Stimulated activated CD8-positive, alpha-beta memory T cell treated with anti-CD3 and anti-CD28 coated beads, Interleukin-7, amount 100 ng/mL, for 24 hours (primary cell): ENCODE measurements at places on chromosomes 2 and 18.

- no peak for DNase-seq
These were observed 13.9 kb downstream of the NOSTRIN start for GRCh38 chr2:168816369-168816768.

DNA sequence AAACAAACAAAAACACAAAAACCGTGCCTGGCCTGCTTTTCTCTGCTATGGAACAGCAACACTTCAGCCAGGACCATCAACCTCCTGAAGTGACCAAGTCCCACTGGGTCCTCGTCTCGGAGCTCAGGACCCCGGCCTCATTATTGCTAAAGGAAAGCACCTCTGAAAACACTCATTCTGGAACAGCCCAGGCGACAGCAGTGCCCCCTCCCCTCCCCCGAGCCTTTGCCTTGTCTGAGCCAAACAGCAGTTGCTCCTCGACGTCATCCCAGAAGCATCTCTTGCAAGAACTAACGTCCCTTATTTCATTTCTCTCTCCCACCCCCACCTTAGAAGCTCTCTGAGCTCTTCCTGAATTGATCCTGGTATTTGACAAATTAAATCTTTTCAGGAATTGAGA, 27.4 kb downstream of the APCDD1 start:
- DNase-seq: no peak

- no peak for DNase-seq
These were observed 99.7 kb upstream of the KLHL29 start for GRCh38 chr2:23285091-23285800.

DNA sequence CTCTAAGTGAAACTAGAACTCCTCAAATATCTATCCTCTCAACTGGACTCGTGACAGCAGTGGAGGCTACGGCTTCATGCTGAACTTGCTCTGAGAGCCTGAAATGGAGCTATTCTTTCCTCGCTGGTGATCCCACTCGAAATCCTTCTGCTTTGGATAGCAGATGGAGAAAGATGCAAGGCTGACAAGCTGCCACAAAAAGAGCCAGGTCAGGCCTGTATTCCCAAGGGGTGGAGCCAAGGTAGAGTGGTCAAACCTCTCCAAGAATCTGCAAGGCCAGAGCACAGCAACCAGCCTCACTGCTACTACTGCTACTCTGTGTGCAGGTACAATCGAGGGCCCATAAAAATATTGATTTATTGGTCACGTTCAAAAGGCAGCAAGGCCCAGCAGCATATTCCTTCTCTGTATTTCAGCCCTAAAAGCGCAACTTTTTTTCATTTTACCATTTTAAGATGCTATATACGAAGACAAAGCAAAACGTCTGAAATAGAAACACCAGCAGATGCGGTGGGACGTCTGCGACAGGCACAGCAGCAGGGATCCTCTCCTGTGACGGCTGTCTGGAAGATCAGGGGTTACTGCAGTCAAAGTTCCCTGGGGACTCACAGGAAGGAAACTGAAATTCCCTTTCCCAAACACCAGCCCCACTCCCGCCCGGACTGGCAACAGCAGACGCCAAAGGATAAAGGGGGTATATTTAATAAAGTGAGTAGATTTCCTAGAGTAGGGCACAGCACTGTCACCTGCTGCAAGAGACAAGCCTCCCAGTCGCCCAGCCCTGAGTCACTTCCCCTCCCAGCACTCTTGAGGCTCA, 2.4 kb downstream of the SPRED2 start:
- no peak for DNase-seq

DNA sequence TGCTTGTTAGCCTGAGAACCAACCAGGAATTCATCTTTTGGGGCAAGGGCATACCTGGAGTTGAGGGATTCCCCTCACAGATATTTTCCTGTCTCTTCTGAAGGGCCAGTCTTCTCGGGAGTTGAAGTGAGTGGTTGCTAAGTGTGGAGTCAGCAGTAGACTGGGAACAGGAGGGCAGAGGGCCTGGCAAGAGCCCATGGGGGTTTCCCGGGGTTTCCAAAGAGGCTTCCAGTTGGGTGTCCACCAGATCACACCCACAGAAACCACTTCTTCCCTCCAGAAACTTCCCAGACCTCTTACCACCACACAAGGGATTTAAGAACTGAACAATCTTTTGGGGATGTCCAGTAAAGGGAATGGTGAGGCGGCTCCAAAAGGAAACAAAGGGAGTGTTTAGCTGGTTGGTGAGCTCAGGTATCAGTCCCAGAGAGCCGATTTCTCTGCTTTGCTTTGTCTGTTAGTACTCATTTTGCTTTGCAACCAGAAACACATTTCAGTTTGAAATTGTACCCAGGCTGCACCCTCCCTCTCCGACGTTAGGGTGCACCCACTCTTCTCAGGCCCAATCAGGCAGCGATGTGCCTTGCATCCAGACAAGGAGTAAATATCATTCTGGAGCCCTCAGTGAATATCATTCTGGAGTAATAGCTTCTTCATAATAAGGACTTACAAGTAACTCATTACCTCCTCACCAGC, 47.5 kb upstream of the SPATS2L start:
- DNase-seq: no peak

DNA sequence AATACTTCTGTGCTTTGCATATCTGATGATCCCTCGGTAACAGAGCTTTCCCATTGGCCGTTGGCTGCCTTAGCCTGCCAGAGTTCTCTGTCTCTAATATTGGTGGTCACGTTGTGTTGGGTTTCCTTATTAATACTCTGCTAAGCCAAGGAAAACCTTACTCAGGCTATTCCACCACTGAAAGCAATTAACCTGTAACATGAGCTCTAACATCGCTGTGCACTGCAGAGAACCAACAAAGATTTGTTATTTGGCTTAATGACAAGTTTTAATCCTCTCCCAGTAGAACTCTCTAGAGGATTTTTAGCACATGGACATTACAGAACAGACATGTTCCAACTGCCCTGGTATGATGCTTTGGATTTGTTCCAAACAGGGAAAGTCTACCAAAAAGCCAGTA, 825.9 kb upstream of the POU3F3 start:
- DNase-seq: no peak

GRCh38 chr2:208025037-208025813, at the start of gene PLEKHM3:
Gene PLEKHM3, minus strand, starts transcription at chr2:208025527. Its CDS starts 23,888 bp downstream, at chr2:208001639.
- DNase-seq: peak; percentile 65

DNA sequence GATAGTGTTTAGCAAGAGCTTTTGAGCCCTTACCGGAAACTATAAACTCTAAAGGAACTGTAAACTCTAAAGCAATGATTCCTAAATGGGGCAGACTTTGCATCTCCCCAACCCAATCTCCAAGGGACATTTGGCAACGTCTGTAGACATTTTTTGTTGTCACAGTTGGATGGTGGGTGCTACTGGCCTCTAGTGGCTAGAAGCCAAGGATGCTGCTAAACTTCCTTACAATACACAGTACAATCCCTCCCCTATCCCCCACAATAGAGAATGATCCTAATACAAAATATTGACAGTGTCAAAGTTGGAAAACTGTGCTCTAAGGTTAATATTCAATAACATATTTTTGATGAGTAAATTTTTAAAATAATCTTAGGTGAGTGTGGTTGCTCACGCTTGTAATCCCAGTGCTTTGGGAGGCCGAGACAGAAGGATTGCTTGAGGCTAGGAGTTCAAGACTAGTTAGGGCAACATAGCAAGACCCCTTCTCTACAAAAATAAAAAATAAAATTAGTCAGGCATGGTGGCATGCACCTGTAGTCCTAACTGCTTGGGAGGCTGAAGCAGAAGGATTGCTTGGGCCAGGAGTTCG, 66.7 kb downstream of the PTPN4 start:
- no peak for DNase-seq

- DNase-seq: no peak
These were observed 158.8 kb upstream of the FBXO11 start for GRCh38 chr2:48065096-48065495.

DNA sequence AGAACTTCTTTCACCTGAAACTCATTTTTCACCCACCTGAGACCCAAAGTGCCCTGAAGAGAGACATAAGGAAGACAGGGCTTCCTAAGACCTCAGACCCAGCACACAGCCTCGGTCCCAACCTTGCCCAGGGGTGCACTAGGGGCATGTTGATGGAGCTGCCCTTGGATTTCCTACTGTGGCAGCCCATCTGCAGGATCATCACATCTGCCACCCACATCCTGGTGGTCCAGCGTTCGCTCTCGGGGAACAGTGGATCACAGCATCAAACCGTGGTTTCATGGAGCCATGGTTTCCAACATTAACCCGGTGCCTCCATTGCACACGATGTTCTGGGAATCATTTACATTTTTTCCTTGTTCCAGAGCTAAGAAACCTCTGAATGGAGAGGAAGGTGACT, 186.4 kb downstream of the TFCP2L1 start:
- DNase-seq: no peak

DNA sequence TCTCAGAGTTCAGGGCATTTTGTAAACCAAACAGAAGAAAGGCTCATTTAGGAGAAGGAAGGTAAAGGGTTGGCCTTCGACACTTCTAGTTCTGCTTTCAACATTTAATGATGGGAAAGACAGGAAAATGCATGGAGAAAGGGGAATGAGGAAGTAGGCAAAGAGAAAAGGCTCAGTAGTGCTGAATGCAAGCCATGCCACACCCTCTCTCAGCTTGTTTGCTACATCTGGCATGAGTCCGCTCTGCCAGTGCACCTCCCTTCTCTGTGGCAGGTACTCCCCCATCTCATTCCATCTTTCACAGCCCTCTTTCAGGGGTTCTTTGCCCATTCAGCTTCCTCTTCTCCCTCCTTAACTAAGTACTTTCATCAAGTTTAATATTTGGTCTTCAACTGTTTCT, 120.9 kb upstream of the ITGB6 start:
- no peak for DNase-seq

GRCh38 chr2:12177455-12178288, 431.2 kb downstream of the LPIN1 start:
- no peak for DNase-seq
